ENCODE measurements at places on chromosomes 4 and X.

GRCh38 chr4:30460818-30461217 lies 259.4 kb upstream of the PCDH7 start:
- no peak for DNase-seq

- DNase-seq = no peak
These were observed 8.8 kb downstream of the TBC1D8B start for GRCh38 chrX:106811131-106811910.

- no peak for DNase-seq
These were observed 35.5 kb downstream of the KDR start for GRCh38 chr4:55089916-55090315.

DNA sequence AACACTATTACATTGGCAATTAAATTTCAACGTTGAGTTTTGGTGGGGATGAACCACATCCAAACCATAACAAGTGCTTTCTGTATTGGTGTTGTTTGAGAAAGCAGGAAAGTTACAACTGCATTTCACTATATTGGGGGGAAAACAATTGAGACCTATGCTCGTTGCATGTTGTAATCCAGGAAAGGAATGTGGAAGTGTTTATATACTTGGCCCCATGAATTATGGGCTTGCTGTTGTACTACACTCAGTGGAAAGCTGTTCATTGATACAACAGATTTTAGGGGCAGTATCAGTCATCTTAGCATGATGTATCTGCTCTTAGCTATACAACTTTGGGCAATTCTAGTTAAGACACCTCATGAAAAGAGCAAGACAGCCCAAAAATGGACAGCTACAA lies 52.4 kb downstream of the KLHL5 start:
- DNase-seq = no peak

DNA sequence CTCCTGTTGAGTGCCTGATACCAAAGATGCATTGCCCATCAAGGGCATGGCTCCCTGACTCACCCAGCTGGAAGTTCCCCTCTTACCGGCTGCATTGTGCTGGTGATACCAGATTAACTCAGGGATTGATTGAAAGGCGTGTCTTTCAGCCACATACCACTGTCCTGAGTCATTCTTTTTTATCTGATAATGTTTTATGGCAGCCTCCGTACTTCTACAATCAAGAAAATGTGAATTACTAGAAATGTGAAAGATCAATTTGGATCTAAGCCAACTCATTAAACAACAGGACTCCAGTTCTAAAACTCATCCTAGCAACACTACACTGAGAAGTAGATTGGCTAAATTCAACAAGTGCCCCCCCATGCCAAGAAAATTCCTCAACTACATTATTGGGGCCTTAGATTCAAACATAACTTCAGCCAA lies 40.0 kb downstream of the TXK start:
- DNase-seq = no peak

GRCh38 chr4:89949782-89950387 lies 55.2 kb downstream of the MMRN1 start:
- DNase-seq = no peak

DNA sequence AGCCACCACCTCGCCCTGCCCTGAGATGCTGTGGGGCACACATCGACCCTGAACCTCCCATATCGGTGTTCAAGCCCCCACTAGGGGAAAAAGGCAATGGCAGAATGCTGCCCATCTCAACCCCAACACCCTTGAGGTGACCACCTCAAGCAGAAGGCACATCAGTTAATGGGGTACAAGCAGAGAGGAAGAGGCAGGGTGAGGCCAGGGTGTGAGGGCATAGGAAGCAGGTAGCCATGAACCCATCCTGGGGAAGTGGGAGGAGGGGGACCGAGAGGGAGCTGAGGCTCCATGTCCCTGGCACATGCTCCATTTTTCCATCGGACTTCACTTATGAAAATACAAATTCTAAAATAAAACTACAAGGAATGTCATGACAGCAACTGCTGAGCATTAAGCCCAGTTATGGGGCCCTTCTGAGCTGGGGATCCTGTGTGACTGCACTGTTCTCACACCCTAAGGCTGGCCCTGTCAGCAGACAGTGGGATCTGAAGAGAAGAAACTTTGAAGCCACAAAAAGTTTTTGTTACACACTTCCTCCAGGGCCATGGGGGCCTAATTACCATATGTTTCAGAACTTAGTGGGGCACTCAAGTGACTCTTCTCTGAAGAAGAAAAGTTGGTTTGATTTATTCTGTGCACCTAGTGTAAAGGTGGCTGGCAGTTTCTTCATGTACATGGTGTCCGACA lies 68.2 kb upstream of the FAM241A start:
- DNase-seq = no peak

DNA sequence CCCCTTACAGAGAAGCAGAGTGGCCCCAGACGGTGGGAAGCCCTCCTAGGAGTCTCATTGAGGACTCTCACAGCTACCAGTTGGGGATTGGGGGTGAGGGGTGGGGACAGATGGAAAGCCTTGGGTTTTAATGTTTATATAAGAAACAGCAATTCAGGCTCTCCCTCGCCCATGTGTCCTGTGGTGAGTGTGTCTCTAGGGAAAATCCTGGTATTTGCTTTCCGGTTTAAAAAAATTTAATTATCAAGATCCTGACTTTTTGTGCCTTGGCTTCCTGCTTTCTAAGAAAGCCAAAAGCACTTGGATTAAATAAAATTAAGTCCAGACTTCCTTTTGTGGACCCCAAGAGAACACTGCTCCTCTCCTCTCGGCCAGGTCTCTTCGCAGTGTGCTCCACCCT lies 93.8 kb downstream of the SOWAHB start:
- DNase-seq = no peak

Data from cortex of kidney (tissue), 1 donor.